ENCODE measurements at places on chromosomes 2 and 18.
A peak's percentile ranks its signal among the peaks of the same experiment; 100 is the strongest.

DNA sequence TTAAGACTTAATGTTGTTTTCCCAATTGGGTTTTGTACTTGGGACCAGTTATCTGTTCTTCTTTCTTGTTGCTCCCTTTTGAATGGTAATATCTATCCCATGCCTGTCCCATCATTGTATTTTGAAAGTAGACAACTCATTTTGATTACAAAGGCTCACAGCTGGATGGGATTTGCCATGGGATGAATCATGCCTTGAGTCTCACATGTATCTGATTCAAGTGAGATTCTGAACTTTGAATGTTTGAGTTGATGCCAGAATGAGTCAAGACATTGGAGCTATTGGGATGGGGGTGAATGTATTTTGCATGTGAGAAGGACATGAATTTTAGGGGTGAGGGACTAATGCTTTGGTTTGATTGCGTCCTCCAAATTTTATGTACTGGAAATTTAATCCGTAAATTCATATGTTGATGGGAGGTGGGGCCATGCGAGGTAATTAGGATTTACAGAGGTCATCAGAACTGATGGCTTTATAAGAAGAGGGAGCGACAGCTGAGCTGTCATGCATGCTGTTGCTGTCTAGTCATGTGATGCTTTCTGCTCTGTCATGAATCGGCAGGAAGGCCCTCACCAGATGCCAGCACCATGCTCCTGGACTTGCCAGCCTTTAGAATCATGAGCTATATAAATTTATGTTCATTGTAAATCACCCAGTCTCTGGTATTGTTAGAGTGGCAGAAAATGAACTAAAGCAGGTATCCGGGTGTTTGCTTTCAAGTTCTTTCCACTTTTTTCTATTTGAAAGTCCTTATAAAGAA is 741.3 kb upstream of the RAB6C start:
- no peak for DNase-seq

GRCh38 chr2:216371721-216372702 is at the start of gene MARCHF4:
TSS of gene MARCHF4 (minus strand) at chr2:216372483. CDS start at chr2:216370260, 2,223 bp downstream.
- peak; percentile 64 for DNase-seq

GRCh38 chr18:28504066-28504465 is 327.1 kb upstream of the CDH2 start:
- DNase-seq: no peak

DNA sequence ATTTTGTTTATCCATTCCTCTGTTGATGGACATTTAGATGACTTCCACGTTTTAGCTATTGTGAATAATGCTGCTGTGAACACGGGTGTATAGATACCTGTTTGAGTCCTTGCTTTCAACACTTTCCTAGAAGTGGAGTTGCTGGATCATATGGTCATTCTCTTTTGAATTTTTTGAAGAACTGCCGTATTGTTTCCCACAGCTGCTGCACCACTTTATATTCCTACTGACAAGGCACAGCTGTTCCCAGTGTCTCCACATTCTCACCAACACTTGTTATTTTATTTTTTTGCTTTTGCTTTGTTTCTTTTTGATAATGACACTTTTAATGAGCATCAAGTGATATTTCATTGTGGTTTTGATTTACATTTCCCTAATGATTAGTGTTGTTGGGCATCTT is 41.4 kb upstream of the KCNJ13 start:
- DNase-seq: no peak

DNA sequence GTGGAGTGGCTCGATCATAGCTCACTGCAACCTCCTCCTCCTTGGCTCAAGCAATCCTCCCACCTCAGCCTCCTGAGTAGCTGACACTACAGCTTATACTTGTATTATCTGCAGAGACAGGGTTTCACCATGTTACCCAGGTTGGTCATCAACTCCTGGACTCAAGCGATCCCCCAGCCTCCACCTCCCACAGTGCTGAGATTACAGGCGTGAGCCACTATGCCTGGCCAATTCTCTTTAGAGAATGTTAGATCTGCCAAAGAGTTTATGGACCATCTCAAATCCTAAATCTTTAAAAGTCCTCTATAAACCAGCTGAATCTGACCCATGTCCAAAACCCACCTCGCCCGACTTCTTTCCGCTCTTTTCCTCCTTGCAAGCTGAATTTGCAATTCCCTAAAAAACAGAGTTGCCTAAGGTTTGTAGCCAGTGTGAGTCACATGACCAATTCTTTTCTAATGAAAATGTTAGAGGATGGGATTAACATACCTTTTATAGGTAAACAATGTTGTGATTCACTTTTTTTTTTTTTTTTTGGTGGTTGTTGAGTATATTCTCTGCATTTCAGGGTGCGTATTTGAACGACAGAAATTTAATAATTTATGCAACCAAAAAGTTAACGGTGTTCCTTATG is 2.4 kb upstream of the PMAIP1 start:
- no peak for DNase-seq

DNA sequence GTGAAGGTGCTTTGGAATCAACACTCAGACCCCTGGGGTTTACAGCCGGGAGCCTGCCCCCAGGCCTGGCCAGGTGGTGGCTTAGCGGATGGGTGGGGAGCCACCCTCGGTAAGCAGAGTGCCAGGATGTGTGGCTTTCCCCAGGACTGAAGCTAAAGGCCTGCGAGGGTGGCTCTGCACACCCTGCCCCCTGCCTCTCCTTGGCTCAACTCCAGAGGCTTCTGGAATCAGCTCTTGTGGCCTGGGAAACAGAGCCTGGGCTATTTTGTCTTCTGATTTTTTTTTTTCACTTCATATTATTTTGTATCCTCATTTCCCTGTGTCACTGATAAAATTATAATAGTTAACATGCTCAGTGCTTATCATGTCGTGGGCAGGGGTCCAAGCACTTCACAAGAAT is 79.8 kb downstream of the RHOB start:
- DNase-seq: no peak

GRCh38 chr18:29147944-29148343 is 971.0 kb upstream of the CDH2 start:
- DNase-seq: no peak

- no peak for DNase-seq
These were observed 155.5 kb upstream of the SERTAD2 start for GRCh38 chr2:64809216-64809615.

DNA sequence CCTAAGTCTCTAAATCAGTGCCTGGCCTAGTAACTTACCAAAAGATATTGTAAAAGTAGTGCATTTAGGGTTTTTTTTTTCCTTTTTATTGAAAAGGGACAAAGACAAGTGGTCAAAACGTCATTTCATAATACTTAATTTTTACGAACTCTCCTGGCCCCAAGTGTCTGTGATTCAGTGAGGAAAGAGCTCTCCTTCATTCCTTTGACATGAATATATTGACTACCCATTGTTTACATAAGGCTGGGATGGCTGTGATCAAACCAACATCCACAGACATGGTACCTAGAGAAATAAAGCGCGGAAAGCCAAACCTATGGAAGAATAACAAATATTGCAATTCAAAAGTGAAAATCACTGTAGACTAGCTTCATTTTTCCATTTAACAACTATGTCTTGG is 198.4 kb downstream of the BABAM2 start:
- no peak for DNase-seq

DNA sequence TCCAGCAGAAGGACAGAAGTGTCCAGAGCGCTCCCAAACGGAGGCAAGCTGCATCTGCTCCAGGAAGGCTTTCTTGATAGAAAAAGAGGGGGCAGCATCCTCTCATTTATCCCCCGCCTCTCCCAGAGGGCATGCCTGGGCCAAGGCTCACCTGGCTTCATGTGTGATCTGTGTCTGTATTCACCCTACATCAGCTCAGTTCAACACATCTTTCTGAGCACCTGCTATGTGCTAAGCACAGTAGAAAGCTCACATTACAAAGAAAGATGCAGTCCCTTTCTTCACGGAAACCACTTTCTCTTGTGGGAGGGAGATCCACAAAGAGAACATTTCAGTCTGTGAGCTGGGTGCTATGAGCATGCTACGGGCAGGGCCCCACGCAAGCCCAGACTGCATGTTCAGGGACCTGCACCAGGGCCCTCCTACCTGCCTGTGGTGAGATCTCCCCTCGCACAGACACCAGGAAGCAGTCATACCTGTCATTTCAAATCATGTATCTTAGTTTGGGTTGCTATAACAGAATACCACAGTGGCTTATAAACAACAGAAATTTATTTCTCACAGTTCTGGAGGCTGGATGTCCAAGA is 90.7 kb downstream of the PDCL3 start:
- no peak for DNase-seq

DNA sequence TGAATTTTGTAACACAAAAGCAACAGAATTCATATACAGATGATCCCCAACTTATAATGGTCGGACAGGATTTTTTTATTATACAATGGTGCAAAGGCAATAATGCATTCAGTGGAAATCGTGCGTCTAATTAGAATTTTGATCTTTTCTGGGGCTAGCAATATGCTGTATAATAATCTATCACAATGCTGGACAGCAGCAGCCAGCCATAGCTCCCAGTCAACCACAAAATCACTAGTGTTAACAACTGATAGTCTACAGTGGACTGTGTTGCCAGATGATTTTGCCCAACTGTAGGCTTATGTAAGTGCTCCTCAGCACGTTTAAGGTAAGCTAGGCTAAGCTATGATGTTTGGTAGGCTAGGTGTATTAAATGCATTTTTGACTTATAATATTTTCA is 399.0 kb upstream of the SLC39A10 start:
- no peak for DNase-seq

DNA sequence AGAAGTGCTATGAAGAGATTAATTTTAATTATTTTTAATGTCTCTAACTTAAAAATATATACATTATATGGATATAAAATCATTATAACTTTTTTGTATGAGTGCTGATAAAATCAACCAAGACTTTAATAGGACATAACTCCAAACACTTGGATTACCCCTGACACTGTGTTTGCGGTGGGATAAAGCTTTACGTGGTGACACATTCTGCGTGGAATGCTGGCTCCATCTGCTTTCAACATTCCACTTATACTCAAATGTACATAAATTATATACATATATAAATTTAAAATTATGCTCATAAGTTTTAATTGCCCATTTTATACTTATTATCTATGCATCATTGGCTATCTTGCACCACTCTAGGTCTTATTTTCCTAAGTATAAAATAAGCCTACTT is 30.5 kb downstream of the LINC00305 start:
- DNase-seq: no peak

- DNase-seq: no peak
These were observed 1268.3 kb upstream of the ACVR2A start for GRCh38 chr2:146576339-146577111.

GRCh38 chr2:54574107-54574859 is 118.2 kb downstream of the SPTBN1 start:
- DNase-seq: no peak

DNA sequence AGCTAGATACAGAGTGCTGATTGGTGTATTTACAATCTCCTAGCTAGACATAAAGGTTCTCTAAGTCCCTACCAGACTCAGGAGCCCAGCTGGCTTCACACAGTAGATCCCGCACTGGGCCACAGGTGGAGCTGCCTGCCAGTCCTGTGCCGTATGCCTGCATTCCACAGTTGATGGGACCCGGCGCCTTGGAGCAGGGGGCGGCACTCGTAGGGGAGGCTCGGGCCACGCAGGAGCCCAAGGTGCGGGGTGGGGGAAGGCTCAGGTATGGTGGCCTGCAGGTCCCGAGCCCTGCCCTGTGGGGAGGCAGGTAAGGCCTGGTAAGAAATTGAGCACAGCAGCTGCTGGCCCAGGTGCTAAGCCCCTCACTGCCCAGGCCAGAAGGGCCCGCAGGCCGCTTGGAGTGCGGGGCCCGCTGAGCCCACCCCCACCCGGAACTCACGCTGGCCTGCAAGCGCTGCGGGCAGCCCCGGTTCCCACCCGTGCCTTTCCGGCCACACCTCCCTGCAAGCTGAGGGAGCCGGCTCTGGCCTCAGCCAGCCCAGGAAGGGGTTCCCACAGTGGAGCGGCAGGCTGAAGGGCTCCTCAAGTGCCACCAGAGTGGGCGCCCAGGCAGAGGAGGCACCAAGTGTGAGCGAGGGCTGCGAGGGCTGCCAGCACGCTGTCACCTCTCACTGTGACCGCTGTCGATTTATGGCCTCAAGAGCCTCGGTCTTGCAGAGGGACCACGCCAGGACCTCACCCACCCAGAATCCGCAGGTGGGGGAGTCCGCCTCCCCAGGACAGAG is 76.5 kb downstream of the MEX3C start:
- DNase-seq: no peak

- no peak for DNase-seq
These were observed 276.5 kb upstream of the MC4R start for GRCh38 chr18:60649107-60649506.

GRCh38 chr2:235215248-235215647 is 263.4 kb downstream of the SH3BP4 start:
- DNase-seq: no peak

DNA sequence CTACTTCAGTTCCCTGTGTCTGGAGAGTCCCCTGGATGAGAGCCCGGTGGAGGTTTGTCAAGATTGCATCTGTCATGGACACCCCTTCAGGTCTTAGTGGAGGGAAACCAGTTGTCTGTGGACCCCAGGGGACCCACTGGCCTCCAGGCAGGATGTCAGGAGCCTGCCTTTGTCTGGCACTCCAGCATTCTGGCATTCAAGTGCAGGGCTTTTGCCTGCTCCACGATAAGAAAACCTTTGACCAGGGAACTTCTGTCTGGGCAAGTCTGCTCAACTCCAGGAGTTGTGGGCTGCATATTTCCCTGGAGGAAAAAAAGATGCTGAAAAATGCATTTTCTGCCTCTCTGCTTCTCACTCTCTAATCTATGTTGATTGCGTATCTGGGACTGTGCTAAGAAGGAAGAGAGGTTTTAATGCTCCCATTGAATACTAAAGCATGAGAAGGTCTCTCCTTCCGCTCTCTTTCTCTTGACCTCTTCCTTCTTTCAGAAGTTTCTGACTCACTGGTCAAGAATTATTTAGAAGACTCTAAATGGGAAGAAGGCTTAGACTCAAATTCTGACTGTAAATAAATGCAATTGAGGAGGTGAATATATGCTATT is 104.5 kb downstream of the MMADHC start:
- DNase-seq: no peak

- no peak for DNase-seq
These were observed 568 bp downstream of the TMEM131 start for GRCh38 chr2:97995026-97995733.

DNA sequence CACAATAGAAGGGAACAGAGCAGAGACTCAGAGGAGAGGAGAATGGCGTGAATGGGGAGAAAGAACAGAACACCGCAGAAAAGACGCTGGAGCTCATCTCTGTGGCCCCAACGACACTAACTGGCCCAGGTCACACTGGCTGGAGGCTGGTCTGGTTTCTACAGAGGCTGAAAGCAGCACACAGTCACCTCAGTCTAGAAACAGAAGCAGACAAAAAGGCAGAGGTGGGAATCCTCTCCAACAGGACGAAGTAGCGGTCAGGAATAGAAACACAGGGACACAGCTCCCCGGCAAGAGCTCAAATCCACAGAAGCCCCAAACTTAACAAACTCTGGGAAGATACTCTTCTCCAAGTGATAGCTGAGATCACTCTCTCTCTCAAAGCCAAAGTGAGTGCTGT is 9.2 kb downstream of the SLC66A2 start:
- DNase-seq: no peak

DNA sequence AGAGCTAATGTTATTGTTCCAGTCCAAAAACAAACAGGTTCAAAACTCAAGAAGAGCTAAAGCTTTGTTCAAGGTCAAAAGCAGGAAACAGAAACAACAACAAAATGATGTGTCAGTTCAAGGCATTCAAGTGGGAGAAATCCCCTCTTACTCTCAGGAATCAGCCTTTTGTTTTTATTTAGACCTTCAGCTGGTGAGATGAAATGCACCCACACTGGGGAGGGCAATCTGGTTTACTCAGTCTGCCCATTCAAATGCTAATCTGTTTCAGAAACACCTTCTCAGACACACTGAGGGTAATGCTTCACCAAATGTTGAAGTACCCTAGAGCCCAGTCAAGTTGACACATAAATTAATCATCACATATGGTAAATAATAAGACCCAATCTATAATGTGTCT is 150.6 kb downstream of the TMX3 start:
- DNase-seq: no peak

GRCh38 chr2:65276609-65277008 is 49.0 kb downstream of the ACTR2 start:
- no peak for DNase-seq
